ENCODE measurements at places on chromosomes 2 and 18.
A peak's percentile ranks its signal among the peaks of the same experiment; 100 is the strongest.

- DNase-seq: no peak
Observed at GRCh38 chr2:186058614-186059013, 320.0 kb downstream of the FSIP2 start.

GRCh38 chr18:40414155-40414754, 1540.8 kb upstream of the PIK3C3 start:
- no peak for DNase-seq

DNA sequence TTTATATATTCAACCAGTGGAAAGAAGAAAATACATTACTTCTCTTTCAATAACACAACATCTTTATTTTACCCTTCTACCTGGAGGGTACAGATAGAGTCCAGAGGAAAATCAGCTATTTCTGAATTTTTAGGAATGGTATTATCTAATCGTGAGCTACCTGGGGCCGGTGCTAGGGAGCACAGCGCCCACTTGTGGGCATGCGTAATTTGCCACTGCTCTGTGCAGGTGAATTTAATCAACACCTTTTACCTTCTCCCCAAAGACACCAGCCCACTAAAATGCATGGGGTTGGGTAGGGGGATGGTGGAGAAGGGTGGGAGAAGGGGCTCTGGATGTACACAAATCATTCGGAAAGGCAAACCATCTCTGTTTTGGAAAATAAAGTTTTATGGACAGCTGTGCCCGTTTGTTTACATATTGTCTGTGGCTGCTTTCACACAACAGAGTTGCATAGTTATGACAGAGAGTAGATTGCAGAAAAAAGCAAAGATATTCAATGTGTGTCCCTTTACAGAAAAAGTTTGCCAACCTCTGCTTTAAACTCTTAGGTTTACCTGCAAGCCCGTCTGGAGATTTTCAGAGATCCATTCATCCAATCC, 51.5 kb upstream of the DCC start:
- no peak for DNase-seq

GRCh38 chr2:100571668-100572067, 8.9 kb downstream of the PDCL3 start:
- no peak for DNase-seq

GRCh38 chr2:22481486-22482259, 903.3 kb upstream of the KLHL29 start:
- DNase-seq: no peak

- no peak for DNase-seq
Observed at GRCh38 chr18:8762968-8763367, 57.6 kb downstream of the MTCL1 start.

- DNase-seq: no peak
Observed at GRCh38 chr2:9001229-9001628, 2.3 kb downstream of the MBOAT2 start.

DNA sequence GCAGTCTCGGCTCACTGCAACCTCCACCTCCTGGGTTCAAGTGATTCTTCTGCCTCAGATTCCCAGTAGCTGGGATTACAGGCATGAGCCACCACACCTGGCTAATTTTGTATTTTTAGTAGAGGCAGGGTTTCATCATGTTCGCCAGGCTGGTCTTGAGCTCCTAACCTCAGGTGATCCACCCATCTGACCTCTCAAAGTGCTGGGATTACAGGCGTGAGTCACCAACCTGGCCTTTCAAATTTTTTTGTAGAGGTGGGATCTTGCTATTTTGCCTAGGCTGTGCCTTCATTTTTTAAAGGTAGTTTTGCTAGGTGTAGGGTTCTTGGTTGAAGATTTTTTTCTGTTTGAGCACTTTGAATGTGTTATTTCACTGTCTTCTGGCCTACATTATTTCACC, 6.2 kb downstream of the HAUS1 start:
- DNase-seq: no peak

- DNase-seq: no peak
Observed at GRCh38 chr2:26562811-26563645, 78.1 kb downstream of the CIB4 start.

DNA sequence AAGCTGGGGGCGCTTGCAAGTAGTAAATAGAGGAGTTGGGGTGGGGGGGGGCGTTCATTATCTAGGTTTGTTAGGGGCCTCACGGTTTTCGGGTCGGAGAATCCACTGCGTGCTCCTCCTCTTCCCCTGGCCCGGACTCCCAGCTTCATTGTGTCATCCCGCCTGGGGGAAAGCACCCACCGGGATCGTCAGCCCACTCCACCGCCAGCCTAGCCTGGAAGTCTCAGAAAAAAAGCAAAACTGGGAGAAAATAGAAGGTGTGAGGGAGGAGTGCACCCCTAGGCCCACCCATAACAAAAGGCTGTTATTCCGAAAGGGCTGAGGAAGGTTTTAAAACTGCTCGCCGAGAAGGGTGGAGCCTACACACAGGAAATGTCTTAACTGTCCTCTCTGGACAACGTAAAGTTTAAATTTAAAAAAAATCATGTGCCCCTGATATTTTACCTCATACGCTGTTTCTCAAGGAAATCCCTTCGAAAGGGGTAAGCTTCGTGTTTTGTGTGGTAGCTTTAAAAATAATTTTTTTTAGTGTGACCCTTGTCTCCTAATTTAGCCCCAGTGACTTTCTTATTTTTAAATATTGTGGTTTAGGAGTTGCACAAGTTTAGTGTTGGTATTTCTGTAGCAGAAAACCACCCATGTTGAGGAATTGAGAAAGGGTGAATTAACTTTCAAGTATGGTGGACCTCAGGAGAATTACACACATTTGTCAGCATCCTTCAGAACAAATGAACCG, 104.2 kb downstream of the SPTBN1 start:
- DNase-seq: peak; percentile 20

DNA sequence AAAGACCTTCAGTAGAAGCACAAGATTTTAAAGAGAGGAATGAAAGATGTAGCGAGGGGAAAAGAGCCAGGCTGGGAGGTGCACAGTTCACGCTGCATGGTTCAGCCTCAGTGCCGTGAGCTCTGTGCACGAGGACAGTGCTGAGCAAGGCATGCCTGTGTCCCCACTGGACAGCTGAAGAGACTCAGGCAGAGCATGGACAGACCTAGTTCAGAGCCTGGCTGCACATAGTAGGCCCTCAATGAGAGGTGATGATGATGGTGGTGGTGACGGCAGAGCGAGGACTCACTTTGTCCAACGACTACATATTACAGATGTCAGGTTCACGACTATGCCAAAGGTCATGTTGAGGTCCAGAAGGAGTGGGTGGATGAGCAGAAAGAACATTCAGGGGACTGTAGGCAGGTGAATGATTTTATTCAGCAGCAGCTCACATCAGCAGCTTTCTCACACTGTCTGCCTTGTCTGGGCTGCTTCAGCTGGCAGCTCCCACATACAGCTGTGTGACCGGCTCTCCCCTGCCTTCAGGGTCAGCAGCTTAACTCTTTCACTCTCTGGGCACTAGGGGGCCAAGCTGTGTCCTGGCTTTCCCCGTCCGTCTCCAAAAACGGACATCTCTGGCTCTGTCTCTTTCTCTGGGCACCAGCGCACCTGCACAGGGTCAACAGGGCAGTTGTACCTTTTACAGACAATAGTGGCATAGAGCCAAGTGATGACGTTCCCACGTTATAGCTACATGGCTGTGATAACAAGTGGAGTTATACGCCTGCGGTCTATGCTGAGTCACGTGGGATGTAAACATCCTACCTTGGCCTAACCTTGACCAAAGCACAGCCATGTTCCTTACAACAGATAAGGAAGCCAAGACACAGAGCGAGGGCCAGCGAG, 128.8 kb upstream of the MSH6 start:
- no peak for DNase-seq

GRCh38 chr2:220273082-220273481, 645.7 kb downstream of the SLC4A3 start:
- no peak for DNase-seq

DNA sequence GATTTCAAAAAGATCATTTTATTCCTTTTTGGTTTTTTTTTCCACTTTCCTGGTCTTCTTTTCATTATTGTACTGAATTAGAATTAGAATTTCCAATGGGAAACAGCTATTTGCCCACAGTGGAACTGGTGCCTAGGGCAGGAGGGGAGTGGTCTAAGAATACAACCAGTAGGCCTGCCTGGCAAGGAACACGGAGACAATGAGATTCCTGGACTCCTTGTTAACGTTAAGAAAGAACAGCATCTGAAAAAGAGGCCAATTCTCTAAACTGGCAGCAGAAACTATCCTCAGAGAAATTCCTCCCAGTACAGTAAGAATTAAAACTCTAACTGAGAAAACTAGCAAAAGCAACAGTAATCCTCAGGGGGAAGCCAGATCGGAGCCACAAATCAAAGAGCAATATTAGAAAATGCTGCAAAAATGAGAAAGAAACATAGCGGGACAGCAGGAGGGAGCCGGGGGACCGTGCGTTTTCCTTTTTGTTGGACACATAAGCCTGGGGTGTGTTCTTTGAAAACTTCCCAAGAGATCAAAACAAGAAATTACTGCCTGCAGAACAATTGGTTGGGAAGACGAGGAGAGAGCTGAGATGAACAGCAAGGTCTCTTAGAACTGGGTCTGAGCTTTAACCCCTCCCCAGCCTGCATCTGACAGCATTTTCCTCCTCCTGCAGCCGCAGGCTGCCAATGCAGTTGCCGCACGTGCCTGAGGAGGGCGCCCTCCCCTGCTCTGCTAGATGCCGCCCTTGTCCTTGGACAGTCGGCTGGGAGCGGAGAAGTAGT, 776.0 kb downstream of the TSN start:
- no peak for DNase-seq

- no peak for DNase-seq
Observed at GRCh38 chr2:178796079-178796677, 11.0 kb downstream of the TTN start.
